ENCODE measurements at places on chromosomes 6 and 20.

DNA sequence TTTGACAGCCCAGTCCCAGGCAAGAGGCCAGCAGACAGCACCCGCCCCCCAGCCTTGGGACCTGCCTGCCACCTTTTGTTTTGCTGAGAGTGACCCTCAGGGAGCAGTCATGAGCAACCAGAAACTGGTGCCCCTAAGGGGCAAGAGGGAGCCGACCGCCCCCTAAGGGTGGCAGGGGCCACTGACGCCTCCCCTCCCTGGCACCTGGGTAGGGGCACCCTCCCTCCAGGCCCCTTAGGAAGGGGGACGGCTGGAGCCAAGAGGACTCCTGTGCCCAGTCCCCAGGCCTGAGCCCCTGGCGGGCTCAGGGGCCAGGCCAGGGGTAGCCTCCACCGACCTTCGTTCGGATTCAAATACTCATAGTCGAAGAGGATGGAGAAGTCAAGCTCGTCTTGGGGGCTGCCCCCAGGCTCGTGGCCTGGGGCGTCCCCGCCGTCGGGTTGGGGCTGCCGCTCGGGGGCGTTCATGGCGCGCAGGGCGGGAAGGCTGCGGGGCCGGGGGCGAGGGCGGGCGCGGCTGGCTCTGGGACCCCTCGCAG lies 417 bp downstream of the NFATC2 start:
- peak; percentile 21 for DNase-seq

- DNase-seq: no peak
Measured at GRCh38 chr20:21302664-21303060, 469 bp upstream of the XRN2 start.

- DNase-seq: no peak
Measured at GRCh38 chr20:858011-858410, 24.5 kb downstream of the FAM110A start.

DNA sequence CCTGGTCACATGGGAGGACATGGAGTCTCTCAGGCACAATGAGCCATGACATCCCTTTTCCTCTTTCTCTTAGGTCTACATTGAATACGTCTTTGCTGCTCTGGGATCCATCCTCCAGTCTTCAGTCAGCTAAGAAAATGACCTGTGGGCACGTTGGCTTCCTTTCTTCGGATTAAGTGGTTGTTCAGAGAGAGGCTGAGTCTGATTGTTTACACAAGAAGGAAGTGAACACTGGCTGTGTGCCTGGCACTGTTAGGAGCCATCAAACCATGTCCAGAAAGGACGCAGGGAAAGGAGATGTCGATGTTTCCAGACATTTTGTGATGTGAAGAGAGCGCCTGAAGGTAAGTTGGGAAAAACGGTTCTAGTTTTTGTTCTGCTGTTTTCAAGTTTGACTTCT lies 309.9 kb upstream of the CDYL start:
- DNase-seq: no peak

GRCh38 chr20:22586645-22587310 lies 2.4 kb upstream of the FOXA2 start:
- DNase-seq: no peak

- no peak for DNase-seq
Measured at GRCh38 chr6:33936886-33937285, 133.1 kb upstream of the MLN start.

DNA sequence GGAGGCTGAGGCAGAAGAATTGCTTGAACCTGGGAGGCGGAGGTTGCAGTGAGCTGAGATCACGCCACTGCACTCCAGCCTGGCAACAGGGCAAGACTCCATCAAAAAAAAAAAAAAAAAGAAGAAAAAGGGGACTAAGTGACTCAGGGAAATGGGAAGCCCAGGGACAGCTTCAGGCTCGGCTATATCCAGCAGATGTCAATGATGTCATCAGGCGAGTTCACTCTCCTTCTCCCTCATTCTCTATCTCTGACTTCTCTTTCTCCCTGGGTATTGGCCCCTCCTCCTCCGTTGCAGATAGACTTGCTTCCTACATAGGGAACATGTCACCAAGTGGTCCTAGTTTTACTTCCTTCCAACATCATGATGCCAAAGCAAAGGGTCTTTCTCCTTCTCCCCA lies 316.8 kb downstream of the TFAP2C start:
- no peak for DNase-seq

DNA sequence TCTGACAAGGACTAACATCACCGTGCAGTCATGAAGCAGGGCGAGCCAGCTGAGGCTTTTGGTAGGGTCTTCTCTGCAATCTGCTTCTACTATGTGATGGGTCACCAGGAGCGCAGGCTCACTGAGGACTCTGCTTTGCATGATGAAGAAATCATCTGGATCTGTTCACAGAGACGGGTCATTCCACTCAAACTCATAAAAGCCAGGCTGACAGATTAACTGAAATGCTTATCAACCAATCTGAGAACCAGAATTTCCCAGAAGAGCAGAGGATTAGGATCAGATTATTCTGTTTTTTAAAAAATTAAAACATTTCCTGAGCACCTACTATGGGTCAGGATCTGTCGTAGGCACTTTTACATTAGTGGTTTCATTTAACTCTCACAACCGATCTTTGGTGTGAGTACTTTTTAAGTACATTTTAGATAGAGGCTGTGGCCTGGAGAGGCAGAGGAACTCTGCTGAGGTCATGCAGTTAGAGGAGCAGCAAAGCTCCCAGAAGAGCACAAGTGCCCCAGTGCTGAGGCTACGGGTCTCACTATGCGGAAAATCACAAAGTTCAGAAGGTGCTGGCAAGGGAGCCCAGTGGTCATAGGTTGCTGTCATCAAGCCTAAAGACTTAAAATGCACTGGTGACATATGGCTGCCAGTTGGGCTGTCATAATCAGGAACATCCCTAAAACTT lies 109.1 kb downstream of the BACH2 start:
- no peak for DNase-seq

DNA sequence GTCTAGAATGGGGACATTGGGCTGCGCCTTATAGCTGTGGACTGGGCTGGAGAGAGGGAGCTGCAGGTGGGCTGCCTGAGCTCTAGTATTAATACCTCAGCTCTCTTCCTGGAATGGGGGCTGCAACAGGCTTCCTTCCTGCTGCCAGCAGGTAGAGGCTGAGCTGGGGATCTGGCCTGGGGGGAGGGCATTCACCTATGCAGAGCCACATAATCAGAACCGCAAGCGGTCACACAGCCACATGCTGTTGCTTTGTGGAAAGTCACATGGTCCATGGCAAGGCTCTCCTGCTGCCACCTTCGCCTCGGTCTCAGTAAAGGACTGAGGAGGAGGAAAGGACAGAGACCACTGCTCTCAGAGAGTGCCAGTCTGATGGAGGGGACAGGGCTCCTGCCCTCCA lies 35.7 kb downstream of the ITPR3 start:
- DNase-seq: no peak

DNA sequence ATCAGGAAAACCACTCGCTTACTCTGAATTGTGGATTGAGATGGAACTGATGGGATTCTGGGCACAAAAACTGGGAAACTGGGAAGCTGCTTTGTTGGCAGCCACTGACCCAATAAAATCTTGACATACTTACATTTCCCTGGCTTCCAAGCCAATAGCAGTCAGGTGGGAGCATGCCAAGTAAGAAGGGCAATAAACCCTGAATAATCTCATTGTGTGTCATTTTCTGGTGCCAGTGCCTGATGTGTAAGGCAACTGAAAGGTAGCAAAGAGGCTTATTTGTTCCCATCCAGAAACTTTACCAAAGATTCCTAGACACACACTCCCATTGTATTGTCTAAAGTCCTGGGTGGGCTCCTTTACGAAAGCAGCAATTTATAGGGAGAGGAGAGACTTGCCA lies 93.2 kb downstream of the TBX18 start:
- DNase-seq: no peak

DNA sequence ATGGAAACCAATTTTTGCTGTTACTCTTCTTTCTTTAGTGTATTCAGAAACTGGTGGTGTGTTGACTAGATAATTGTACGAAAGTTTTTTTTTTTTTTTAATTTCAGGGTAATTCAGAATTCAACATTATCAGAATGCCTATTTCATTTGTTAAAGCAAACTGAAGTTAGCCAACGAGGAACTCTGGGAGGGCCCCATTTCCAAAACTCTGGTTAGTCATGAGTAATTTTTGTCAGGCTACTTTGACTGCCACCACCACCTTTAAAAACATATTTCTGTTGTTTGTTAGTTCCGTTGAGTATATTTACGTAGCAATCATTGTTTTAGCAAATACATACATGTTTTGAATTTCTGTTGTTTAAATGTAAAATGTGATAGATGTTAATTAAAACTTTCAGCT lies 763 bp downstream of the ZKSCAN8 start:
- DNase-seq: no peak

DNA sequence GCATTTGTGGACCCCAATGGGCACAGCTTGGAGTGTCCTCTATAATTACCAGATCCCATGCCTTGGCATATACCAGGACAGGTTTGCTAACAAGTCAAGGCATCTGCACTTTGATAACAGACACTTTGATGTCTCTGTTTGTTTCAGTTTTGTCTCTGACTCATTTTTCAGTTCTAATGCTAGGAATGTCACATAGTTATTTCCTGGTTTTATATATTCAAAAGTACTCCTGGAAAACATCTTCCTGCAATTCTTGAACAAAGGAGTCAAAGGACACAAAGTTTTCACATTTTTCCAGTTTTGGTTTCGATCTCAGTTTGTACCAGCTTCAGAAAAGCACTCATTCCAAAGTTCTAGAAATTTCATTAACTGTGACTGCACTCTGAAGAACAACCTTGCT lies 188.1 kb downstream of the FOXC1 start:
- DNase-seq: no peak

DNA sequence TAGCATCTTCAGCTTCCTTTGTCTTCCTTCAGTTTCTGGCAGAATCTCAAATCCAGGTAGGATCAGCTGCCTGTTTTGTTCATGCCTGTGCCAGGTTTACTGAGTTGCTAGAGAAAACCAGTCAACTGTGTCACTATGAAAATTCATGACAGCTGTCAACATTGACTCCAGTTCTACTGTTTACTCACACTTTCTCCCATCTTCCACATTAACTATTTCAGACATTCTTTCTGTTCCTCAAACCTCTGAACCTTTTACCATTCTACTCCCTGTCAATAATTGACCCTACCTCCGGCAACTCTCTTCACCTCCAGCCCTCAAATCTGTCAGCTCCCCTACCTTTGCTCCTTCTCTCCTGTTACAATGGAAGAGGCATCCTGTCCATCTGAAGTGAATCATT lies 8.5 kb downstream of the ENPP4 start:
- no peak for DNase-seq

All from CD4-positive, alpha-beta T cell treated with Interleukin-6 at 100 ng/mL for 8 hours (primary cell).